ENCODE measurements at places on chromosomes 16 and 17.
A peak's percentile ranks its signal among the peaks of the same experiment; 100 is the strongest.

DNA sequence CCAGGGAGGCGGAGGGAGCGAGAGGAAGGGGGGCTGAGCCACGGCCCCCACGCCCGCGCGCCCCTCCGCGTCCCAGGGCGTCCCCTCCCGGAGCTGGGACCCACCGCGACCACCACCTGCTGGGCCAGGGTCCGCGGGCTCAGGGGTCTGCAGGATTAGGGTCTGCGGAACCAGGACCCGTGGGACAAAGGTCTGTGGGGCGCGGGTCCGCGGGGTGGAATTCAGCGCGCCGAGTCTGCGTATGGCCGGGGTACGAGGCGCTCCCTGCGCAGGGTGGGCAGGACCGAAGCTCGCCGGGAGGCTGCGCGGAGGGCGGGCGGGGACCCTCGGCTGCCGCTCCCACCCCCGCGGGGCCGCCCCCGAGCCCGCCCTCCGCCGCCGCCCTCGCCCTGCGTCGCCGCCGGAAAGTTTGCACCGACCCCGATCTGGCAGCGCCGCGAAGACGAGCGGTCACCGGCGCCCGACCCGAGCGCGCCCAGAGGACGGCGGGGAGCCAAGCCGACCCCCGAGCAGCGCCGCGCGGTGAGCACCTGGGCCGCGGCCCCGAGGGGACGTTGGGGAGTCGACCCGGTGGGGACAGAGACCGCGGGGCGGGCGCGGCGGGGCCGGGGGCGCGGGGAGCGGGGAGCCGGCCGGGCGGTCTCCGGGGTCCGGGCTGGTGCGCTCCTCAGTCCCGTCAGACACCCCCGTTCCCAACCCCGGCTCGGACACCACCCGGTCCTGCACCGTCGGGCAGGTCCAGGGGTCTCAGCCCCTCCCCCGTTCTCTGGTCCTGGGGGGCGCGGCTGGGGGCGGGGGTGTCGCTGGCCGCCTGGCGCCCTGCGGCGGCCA is at the start of gene GCGR:
Gene GCGR, plus strand, starts transcription at position 423 of the 831 bp plus-strand sequence. CDS start 4,869 bp downstream, outside the sequence.
- DNase-seq, result no peak

DNA sequence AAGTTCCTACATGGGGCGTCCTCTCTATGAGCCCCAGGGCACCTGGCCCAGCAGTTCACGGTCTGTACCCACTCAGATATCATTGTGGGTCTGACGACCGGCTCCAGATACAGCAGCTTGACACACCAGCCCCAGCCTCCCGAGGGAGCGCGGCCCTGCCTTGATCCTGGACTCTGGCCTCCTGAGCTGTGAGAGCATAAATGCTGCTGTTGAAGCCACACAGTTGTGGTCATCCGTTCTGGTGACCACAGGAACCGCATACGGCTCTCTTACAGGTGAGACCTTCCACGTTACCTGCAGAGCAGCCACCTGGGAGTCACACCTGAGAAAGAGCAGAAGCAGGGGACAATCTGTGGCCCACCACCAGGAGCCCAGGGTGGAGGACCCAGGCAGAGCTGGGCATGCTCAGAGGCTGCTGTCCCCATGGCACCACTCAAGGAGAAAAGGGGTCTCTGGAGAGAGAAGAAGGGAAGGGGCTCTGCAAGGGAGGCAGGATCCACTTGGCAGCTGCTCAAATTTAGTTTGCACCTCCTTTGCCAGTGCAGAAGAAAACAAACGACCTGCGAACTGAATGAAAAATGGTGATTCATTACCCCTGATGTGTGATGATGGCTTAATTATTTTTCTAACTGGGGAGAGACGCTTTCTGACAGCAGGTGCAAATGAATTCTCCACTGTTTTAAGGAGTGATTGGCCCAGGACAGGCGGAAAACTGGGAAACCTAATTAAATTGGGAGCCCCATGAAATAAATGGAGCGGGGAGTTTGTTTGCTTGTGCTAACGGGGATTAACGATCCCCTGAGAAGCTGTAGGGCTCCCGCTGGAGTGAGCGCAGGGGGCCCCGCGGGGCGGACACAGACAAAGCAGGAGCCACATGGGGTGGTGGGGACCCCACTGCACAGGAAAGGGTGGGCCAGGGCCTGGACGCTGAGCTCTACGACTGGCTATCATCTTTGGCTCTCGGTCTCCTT is 208.9 kb downstream of the RBFOX3 start:
- DNase-seq, result peak; percentile 16

GRCh38 chr16:47134550-47134949 is 9.2 kb downstream of the NETO2 start:
- no peak for DNase-seq

GRCh38 chr17:7862692-7863437 is 5.1 kb downstream of the CYB5D1 start:
- peak; percentile 53 for DNase-seq

DNA sequence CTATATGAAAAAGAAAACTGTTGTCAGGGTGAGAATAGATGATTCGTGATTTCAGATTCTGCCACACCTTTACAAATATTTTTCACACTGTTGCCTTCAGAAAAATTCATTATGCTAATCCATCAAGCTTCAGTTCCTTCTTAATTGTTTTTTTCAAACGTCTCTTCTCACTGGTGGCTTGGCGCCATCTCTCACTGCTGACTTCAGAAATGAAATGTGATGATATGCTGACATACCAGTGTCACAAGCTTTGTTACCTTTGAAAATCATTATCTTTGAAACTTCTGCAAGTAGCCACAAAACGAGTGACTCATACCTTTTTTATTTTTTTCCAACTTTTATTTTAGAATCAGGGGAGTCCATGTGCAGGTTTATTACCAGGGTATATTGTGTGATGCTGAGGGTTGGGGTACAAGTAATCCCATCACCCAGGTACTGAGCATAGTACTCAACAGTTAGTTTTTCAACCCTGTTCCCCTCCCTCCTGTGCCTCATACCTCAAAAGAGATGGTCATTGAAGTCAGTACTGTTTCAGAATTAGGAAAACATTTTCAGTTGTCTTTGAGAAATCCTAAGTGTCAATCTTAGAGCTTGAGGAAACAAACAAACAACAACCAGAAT is 14.0 kb upstream of the KRT222 start:
- no peak for DNase-seq

DNA sequence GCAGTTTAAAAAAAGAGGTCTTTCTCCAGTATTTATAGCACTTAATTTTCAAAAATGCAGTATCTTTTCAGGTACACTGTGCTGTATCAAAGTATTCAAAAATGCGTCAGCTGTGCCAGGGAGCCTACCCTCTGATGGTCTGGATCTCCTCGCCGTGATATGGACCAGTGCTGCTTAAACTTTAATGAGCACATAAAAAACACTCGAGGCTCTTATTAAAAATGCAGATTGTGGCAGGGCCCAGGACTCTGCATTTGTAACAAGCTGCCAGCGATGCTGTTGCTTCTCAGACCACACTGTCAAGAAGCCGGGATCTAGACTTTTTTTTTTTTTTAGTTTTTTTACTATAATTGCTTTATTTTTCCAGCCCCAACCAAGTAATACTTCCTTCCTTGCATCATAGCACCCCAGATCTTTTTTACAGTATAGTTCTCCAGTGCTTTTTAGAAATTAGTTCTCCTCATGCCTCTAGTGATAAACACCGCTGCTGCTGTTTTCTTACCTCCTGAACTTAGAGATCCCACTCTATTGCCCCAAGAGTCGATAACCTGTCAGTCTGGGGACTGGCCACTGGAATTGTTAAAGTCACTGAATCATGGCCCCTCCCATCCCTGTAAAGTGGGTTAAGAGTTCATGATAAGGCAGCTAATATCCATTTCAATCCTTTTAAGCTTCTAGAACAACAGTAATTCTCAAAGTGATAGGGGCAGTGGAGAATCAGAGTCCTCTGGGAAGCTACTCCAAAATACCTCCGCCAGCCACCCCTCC is 1.6 kb upstream of the SMARCD2 start:
- no peak for DNase-seq

GRCh38 chr17:81734405-81735263 is 22.6 kb downstream of the SLC25A10 start:
- no peak for DNase-seq

DNA sequence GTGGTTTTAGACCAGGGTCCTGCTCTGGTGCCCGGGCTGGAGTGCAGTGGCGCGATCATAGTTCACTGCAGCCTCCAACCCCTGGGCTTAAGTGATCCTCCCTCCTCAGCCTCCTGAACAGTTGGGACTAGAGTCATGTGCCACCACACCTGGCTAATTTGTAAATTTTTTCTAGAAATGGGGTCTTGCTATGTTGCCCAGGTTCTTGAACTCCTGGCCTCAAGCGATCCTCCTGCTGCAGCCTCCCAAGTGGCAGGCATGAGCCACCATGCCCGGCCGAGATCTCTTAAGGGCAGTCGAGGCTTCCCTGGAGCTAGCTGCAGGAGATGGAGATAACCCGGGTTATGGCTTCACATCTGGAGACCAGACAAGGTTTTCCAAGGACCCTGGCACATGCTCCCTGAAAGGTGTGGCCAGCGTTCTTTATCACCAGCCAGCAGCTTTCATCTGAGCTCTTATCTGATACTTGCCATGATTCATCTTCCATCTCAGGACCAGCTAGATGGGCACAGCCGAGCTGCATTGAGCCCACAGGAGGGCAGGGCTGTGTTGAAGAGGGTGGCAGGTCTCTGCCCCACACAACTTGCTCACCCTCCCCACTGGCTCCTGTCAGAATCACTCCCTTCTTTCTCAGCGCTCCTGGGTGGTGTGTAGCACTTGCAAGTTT is 28.6 kb downstream of the SCNN1B start:
- no peak for DNase-seq

GRCh38 chr16:86033016-86033474 is 134.1 kb downstream of the IRF8 start:
- DNase-seq, result peak; percentile 84

GRCh38 chr17:21678393-21679081 is 13.8 kb upstream of the KCNJ18 start:
- DNase-seq, result peak; percentile 87

- DNase-seq, result peak; percentile 68
Measured at GRCh38 chr17:8991514-8992285, 26.2 kb upstream of the PIK3R5 start.

GRCh38 chr16:50037662-50038220 is 12.7 kb downstream of the CNEP1R1 start:
- no peak for DNase-seq

DNA sequence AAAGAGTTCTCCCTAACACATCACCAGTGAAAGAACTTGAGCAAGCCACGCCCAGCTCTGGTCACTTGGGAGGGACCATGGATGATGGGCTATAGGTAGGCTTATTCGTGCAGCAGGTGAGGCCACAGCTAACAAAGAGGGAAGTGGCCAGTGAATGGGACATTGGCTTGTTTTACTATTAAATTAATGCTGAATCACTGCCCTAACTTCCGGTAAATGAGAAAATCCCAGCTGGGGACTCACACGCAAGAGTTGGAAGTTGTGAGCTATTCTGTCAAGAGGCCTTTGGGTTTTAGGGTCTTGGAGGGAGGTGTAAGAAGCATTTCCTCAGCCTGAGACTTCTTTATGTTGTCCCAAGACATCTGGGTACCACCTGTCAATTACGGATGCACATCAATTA is 315.3 kb downstream of the XYLT1 start:
- no peak for DNase-seq

DNA sequence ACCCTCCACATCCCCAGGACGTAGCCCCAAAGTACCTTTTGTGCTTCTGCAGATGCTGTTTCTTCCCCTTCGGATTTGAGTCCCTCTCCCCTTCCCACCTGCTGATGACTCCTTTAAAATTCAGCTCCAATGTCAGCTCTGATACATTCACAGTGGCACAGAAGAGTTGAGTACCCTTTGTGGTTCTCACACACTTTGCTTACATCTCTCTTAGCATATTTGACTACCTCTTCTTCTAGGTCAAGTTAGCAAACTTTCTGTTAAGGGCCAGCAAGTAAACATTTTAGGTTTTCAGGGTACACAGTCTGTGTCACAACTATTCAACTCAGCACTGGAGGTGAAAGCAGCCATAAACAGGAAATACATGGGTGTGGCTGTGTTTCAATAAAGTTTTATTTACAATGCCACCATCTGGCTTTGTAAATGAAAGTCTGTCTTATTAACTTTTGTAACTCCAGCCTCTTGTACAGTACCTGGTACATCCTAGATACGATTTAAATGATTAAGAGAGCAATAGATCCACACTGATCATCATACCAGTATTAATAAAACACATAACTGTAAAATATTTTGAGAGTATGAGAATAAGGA is 161.7 kb downstream of the SOX9 start:
- no peak for DNase-seq

GRCh38 chr17:29177871-29178749 is 2.1 kb downstream of the MYO18A start:
- DNase-seq, result no peak

DNA sequence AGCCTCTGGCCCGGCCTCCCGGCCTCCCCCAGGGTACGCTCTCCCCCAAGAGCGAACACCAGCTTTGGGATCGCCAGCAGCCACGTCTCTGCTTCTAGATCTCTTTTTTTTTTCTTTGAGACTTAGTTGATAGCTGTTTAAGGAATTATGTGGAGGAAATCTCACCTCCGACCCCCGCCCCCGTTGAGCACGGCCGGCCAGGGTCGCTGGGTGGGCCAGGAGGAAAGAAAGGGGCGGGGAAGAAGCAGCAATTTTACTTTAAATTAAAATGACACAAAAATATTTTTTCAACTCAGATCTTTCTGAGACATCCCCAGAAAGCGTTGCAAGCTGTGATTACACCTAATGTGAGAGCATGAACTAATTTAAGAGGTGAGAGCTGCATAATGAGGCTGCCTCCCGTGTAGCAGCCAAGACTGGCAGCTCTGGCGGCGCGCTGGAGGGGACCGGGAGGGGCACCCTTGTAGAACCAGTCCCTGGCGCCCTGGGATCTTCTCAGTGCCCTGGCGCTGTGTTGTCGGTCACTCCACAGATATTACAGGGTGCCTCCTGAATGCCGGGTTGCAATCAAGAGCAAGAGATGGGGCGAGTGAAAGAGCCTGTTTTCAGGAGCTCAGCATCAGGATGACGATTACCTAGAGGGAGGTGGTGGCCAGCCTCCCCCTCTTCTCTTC is 1.9 kb upstream of the CBLN1 start:
- DNase-seq, result no peak

GRCh38 chr16:528111-529011 is 849 bp downstream of the CAPN15 start:
- DNase-seq, result peak; percentile 45

GRCh38 chr16:89242795-89243200 is 25.3 kb downstream of the ZNF778 start:
- DNase-seq, result no peak

Measured in ELF-1 (cell line).